ENCODE measurements at places on chromosomes 13 and 19.

GRCh38 chr19:34806976-34807860 lies 34.2 kb upstream of the ZNF599 start:
- no peak for DNase-seq

GRCh38 chr13:111791131-111791530 lies 275.8 kb upstream of the SOX1 start:
- no peak for DNase-seq

- DNase-seq: no peak
Observed at GRCh38 chr19:46324277-46324676, 22.6 kb upstream of the PPP5C start.

GRCh38 chr19:14248578-14249011 lies 42.6 kb upstream of the ADGRL1 start:
- DNase-seq: peak; percentile 36

DNA sequence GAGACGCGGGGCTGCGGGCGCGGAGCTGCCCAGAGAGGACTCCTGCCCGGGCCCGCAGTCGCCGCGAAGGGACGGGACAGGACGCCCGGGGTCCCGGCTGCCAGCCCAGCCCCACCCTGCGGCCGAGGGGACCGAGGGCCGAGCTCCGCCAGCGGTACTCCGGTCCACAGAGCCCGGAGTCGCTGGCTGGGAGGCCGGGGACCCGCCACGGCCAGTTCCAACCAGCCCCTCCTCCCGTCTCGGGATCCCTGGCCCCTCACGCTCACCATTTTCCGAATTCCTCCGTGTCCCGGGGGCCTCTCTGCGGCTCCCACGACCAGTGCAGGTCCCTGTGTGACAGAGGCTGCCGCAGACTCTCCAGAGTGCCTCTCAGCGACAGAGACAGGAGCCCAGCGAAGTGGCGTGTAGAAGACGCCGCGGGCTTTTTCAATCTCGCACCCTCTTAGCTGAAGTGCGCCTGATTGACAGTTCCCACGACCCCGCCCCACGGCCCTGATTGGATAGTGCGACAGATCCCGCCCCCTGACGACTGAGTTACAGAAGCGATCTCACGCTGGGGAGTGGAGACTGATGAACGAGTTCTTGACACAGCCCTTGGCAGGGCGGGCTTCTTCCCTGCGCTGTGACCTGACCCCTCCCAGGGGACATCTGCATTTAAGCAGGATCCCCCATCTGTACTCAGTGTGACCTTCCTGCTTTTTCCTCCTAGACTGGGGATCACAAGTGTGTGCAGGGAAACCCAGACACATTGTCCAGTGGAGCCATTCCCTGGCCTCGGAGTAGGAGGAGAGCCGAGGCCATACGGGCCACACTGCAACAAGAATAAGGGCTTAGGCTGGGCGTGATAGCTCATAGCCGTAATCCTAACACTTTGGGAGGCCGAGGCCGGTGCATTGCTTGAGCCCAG lies 44.0 kb downstream of the ZNF823 start:
- DNase-seq: peak; percentile 81

DNA sequence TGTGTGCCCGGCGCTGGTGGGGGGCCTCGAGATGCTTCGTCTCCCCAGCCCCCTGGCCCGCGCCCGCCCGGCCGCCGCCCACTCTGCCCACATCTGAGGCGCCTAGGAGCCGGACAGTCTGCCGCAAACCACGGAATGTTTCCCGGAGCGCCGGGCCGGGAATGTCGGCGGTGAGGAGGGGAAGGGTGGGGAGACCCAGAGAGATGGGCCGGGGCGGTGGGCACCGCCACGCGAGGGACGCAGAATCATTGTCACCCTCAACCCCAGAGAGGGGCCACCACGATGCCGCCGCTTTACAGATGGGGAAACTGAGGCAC lies 46.1 kb upstream of the NFIC start:
- no peak for DNase-seq

Measured in immature natural killer cell (primary cell).